ENCODE measurements at places on chromosomes 7 and 10.
A peak's percentile ranks its signal among the peaks of the same experiment; 100 is the strongest.

DNA sequence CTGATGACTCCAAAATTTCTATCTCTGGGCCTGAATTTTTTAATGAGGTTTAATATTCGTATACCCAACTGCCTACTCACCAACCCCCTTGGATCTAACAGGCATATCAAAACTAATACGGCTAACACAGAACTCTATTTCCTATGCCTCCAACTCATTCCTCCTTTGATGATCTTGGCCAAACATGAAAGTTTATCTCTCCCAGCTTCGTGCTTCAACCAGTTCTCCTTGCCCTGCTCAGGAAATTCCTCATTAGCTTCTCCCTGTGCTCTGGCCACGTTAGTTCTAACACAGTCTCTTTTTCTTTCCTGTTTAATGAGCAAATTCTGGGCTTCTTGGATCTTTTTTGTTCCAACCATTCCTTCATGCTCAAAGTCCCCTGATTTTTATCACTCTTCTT, 138.9 kb upstream of the PTN start:
- no peak for DNase-seq

DNA sequence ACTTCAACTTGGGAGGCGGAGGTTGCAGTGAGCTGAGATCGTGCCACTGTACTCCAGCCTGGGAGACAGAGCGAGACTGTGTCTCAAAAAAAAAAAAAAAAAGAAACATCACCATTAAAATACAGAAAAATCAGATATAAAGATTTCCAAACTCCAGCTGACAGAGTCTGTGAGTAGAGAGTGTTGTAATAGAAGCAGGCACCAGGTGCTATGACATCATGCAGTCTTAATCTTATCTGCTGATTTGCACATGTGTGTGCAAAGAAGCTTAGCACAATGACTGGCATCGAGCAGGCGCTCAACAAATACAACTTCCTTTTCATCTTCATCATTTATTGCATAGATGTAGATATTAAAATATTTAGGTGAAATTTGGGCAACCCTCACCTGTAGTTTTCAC, 92.2 kb downstream of the PRKCQ start:
- DNase-seq = no peak

DNA sequence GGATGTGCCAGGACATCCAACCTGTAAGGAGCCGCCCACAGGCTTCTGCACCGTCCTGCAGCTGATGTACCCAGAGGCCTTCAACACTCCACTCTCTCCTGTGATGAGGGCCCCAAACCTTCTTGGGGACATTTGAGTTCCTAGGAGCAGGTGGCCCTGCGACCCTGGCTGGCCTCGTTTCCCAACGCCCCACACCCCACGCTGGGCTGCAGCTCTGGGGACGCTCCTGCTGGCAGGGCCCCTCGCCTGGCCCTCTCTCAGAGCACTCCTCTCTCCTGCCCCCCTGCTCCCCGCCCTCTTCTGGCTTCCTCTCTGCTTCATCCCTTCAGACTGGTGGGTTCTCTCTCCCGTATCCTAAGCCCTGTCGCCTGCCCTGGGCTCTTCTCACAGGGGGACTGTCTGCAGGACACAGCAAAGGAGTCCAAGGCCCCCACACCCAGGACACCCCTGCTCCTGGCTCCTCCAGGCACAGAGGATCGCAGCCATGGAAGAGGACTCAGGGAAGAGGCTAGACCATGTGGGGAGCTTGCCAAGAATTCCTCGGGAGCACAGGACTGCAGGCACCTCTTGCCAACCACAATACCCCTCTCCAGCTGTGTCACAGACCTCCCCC, 541.4 kb downstream of the TCERG1L start:
- no peak for DNase-seq

GRCh38 chr10:75430000-75430763, 1.2 kb upstream of the LRMDA start:
- DNase-seq = peak; percentile 79

DNA sequence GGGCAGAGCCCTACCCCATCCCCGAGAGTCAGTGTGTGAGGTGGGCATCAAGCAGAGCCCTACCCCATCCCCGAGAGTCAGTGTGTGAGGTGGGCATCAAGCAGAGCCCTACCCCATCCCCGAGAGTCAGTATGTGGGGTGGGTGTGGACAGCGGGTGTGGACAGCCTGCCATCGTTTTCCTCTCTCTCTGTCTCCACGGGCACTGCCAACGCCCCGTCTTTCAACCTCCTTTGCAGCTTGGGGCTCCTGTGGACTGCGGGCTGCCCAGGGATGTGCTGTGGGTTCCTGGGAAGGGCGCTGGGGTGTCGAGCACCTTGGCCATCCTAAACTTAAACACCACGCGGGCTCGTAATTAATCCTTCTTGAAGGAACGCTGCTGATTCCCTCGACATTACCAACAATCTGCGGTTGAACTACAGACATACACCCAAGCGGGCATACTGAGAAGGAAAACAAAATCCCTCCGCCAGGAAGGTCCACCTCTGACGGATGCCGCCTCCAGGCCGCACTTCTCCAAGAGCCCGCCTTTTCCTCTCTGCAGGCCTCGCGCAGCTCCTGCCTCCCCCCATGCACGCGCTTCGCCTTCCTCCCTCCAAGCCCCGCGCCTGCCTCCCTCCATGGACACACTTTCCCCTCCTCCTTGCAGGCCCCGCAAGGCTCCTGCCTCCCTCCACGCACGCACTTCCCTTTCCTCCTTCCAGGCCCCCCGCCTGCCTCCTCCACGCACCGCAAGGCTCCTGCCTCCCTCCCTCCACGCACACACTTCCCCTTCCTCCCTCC, 65.1 kb downstream of the ADARB2 start:
- no peak for DNase-seq

DNA sequence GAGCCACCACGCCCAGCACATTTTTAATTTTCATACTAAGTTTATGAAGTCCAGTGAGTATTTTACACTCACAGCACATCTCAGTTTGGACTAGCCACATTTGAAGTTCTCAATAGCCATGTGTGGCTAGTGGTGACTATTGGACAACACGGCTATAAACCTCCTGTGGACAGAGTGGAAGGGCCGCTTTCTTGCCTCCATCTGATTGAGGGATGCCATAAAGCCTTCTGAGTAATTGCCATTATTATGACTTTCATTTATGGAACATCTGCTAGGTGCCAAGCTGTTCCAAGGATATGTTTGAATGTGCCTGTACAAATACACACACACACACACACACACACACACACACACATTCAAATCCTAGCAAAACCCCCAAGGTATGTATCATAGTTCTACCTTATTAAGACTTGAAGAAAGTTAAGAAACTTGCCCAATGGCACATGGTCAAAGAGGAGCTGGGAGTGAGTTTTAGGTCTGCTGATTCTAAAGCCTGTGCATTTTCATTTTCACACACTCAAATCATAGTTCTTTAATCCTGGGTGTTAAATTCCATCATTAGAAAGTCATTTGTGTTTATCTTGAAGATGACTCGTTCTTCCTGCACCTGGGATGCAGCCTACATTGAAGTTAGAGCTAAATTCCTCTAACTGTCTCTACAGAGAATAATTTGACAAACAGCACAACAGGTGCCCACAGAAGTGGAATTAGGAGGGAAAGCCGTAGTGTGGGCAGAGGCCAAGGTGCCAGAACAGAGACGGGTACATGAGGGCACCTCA, 143.3 kb downstream of the PKD1L1 start:
- DNase-seq = no peak

- DNase-seq = no peak
Measured at GRCh38 chr7:3240826-3241430, 60.1 kb upstream of the SDK1 start.

- DNase-seq = no peak
Measured at GRCh38 chr10:123663522-123663921, 2.6 kb upstream of the GPR26 start.

GRCh38 chr7:26670290-26670689, 194.1 kb downstream of the SKAP2 start:
- DNase-seq = no peak

- DNase-seq = no peak
Measured at GRCh38 chr10:23461557-23461956, 22.7 kb downstream of the OTUD1 start.

DNA sequence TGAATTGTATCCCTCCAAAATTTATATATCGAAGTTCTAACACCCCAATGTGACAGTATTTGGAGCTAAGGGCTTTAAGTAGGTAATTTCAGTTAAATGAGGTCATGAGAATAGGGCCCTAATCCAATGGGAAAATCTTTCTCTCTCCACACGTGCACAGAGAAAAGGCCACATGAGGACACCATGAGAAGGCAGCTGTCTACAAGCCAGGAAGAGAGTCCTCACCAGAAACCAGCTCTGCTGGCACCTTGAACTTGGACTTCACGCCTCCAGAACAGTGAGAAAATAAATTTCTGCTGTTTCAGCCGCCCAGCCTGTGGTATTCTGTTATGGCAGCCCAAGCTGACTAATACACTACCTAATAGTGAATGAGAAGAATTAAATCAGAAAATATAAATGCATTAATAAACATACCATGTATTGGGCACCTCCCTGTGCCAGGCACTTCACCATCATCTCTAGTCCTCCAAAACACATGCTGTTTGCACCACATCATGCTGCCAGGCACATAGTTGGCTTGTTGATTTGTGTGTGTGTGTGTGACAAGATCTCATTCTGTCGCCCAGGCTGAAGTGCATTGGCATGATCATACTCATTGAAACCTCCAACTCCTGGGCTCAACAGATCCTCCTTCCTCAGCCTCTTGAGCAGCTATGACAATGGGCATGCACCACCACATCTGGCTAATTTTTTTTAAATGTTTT, 9.1 kb upstream of the TOMM7 start:
- no peak for DNase-seq

- no peak for DNase-seq
Measured at GRCh38 chr7:136251826-136252225, 274.7 kb upstream of the MTPN start.

DNA sequence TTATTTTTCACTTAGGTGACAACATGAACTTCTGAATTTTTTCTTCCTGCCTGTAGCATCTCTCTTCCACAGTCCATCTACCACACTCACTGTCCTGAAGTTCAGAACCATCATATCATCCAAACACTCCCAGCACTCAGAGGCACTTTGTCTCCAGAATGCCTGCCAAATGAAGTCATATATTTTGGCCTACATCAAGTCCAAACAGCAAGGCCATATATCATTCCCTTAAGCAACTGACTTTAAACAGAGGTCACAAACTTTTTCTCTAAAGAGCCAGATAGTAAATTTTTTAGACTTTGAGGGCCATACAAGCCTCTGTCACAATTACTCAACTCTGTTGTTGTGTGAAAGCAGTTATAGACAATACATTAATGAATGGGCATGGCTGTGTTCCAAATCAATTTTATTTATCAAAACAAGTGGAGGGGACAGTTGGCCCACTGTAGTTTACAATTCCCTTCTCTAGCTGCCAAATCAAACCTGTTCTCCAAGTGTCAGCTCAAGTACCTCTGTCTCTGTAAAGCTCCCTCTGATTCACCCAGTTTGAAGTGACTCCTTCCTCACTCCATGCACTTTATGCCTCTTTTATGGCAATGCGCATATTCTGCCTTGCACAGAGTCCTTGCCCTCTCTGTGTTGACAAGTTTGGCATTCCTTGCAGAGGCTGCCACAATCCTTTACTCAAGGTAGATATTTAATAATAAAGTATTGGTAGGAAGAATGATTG, 305.7 kb downstream of the FZD1 start:
- no peak for DNase-seq

DNA sequence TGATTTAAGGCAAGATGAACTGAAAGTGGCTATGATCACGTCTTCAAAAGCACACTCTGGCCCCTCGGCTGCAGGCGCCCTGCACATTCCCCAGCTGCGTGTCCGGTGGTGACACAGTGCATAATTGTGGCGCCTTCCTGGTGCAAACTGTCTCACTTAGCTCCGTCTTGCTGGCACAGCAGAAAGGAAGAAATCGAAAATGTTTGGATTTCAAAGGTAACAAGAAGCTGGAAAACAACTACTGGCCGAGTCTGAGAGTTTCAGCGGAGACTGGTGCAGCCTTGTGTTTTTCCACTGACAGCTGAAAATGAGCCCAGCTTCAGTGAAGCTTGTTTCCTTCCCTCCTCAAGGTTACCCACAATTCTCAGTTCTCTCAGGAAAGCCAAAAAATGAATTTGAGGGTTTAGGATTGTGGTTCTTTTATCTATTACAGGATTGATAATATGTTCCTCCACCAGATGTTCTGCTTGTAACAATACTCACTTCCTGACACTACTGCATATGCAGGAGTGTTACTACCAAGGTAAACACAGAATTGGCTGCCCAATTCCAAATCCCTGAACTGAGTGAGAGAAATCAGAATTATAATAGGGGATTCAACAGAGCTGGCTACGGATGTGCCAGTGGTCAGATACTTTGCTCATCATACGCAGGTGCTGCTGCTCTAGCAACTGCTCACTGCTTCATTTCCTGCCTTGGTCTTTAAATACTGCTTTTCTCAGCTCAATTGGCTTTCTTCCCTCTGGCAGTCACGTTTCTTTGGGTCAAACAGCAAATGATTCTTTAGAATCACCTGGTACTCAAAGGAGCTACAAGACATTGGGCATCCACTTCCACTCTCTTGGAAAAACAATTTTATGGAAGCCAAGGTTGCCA, 63.7 kb downstream of the TRUB1 start:
- no peak for DNase-seq

- DNase-seq = peak; percentile 68
Measured at GRCh38 chr10:73095481-73096021, 1.1 kb downstream of the P4HA1 start.

GRCh38 chr10:103044942-103045489, 126.9 kb downstream of the CNNM2 start:
- DNase-seq = no peak

DNA sequence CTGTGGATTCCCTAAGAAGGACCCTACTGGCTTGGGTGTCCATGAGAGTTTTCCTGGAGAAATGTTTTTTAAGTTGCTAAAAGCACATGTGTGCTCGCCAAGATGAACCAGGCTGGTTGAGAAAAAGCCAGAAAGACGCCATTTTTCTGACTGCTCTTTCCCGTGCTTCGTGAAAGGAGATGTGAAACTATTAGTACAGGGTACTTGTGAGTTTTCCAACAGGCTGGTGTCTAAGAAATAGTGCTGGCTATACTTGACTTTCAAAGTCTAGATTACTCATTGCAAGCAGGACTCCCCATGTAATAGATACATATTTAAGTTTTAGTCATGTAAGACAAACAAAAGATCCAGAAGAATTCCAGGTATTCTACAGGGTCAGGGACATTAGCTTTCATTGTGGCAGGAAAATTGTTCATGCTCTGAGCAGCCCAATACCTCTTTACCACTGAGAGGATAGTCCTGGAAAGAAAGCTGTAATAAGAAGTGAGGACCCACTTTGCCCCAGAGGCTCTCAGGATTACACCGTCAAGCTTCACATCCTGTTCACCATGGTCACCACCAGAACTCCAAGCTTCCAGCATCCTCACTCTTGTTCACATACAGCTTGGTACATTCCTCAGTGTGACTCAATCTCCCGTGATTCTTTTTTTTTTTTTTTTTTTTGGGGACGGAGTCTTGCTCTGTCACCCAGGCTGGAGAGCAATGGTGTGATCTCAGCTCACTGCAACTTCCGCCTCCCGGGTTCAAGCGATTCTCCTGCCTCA, 43.8 kb upstream of the ICA1 start:
- DNase-seq = no peak

- DNase-seq = no peak
Measured at GRCh38 chr7:149302865-149303264, 40.9 kb downstream of the ZNF783 start.

- peak; percentile 27 for DNase-seq
Measured at GRCh38 chr7:74480861-74481417, 27.2 kb downstream of the GTF2IRD1 start.

Measured in suppressor macrophage treated with lipopolysaccharide for 1 hour (primary cell).